Non-pigmented ciliary epithelial cell (primary cell): ENCODE measurements at places on chromosomes 11 and 22.
A peak's percentile ranks its signal among the peaks of the same experiment; 100 is the strongest.

- DNase-seq: no peak
Observed at GRCh38 chr11:126578021-126578420, 222.5 kb downstream of the ST3GAL4 start.

GRCh38 chr11:16015741-16016467, 340.4 kb downstream of the SOX6 start:
- no peak for DNase-seq

DNA sequence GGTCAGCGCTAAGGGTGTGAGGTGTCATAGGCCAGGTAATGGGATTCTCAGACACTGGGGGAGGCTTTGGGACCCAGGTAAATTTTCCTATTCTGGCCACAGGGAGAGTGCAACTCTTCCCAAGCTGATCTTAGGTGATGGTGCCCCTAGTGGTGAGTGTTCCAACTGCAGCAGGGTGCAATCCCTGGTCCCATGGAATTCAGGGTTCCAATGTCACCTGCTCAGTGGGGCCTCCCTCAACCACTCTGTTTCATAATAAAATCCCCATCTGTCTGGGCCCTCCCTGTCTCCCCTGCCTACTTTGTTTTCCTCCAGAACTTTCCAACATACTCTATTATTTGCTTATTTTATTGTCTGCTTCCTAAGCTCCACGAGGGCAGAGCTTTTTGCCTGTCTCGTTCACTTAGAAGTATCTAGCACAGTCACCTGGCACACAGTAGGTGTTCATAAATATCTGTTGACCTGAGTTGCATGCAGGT, 2.9 kb upstream of the SGSM1 start:
- DNase-seq: no peak

GRCh38 chr22:28019881-28020861, 101.1 kb upstream of the PITPNB start:
- no peak for DNase-seq

GRCh38 chr11:17805873-17806272, 71.3 kb downstream of the KCNC1 start:
- DNase-seq: no peak

DNA sequence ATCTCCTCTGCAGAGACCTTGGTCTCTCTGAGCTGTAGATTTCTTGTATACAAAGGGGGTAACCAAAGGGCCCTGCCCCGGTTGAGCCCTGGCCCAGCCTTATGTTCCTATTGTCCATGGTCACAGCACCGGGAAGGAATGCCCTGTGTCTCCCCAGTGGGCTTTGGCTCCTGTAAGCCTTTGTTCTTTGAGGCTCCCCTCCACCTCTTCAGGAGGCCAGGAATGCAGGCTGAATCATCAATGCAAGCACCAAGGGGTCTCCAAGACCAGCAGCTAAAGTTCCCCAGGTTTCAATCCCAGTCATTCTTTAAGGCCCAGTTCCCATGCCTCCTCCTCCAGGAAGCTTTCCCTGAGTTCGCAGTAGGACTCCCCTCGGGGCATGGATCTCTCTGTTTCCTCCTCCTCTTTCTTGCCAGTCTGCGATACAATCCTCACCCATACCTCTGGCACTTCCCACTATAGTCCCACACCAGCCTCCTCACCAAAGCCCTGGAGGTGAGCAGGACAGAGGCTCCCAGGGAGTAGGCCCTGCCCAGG, 29.2 kb upstream of the KLHL35 start:
- no peak for DNase-seq

- DNase-seq: no peak
Observed at GRCh38 chr11:125069796-125070195, 6.7 kb downstream of the SLC37A2 start.

DNA sequence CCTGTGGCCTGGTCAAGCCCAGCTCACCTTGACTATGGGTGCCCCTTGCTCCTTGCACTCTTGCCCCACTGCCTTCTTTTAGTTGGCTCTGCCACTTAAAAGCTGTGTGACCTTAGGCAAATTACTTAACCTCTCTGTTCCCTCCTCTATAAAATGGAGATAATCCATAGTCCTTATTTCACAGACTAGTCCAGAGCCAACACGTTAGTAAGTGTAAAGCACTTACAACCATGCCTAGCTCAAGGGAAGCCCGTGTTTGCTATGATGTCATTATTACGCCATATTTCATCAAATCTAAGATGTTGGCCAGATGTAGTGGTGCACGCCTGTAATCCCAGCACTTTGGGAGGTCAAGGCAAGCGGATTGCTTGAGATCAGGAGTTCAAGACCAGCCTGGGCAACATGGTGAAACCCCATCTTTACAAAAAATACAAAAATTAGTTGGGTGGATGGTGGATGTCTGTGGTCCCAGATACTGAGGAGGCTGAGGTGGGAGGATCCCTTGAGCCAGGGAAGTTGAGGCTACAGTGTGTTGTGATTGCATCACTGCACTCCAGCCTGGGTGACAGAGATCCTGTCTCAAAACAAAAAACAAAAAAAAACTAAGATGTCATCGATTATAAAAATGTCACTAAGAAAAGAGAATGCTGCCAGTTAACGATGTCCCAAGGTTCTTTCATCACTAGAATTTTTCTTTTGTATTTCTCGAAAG, 2.3 kb upstream of the CCDC88B start:
- DNase-seq: no peak

- no peak for DNase-seq
Observed at GRCh38 chr11:9069862-9070470, 21.4 kb downstream of the SCUBE2 start.

DNA sequence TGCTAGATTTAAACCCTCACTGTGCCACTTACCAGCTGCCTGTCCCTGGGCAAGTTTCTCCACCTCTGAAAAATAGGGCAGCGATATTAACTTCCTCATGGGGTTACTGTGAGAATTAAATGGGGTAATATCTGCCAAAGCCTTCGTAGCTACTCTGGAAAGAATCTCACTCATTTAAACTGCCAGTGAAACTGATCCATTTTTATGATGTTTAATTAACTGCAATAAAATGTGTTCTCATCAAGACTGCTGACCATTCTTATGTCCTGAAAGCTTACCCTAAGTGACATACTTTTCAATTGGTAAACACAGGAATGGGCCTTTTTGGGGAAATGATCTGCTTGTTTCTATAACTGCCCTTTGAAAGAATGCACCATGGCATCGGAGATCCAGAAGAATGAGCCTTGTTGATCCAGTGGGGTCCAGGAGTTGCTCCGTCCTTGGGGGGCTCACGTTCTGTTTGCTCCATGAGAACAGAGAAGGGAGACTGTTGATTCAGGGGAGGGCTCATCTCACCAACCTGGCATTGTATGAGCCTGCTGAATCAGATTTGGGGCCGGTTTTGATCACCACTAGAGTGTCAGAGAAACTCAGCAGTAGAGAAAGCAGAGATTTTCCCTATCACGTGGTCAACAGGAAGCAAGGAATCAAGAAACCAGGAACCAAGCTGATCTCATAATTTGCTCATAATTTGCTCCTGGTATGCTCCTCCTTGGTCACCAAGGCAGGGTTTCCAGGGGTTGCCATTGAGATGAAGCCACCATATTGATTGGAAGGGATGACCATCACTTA, 7.0 kb upstream of the CCDC86 start:
- DNase-seq: no peak

GRCh38 chr22:22375576-22376351, 131.2 kb downstream of the VPREB1 start:
- DNase-seq: no peak

- DNase-seq: no peak
Observed at GRCh38 chr11:60912223-60912850, 1.6 kb upstream of the TMEM109 start.

- DNase-seq: no peak
Observed at GRCh38 chr11:890794-891540, 19.6 kb downstream of the CHID1 start.

- no peak for DNase-seq
Observed at GRCh38 chr22:42856179-42856864, 751 bp downstream of the ARFGAP3 start.

GRCh38 chr11:97610000-97610399, 1220.2 kb downstream of the JRKL start:
- no peak for DNase-seq

DNA sequence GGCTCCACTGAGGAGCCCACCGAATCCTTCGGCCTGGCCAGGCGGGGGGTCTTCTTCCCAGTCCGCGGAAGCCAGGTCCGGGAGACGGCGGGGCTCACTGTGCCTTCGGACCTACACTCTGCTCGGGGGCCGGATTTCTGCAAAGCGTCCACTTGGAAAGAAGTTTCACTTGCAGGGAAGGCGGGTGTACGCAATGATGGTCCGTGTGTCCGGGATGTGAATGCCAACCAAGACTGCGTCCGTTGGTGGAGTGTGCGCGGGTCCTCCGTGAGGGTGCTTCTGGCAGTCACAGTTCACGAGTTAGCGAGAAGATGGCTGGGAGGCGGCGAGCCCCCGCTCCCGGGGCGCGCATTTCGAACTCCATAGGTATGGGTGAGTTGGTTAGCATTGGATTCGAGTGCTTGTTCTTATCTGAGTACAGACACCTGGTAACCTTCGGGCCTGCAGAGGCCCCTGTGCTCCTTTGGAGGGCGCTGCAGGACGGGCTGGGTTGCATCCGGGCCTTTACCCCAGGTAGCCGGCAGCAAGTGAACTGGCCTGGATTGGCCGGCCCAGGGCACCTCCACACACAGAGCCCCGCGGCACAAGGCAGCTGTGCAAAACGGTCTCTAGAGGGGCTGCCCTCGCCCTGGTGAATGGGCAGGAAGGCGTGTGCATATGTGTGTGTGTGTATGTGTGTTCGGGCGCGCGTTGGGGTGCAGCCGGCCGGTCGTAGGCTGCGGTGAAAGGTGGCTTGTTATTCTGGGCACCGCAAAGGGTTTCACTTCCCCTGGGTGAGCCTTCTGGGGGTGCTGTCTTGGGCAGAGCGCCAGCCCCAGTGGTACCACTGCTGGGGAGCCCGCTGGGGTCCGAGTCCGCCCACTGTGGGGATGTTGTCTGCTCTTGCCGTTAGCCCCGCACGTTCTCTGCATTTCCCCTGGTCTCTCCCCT, 13.3 kb upstream of the CYP2R1 start:
- DNase-seq: no peak

- DNase-seq: no peak
Observed at GRCh38 chr11:129643031-129643721, 172.5 kb upstream of the TMEM45B start.

GRCh38 chr11:15918212-15918611, 438.1 kb downstream of the SOX6 start:
- no peak for DNase-seq

DNA sequence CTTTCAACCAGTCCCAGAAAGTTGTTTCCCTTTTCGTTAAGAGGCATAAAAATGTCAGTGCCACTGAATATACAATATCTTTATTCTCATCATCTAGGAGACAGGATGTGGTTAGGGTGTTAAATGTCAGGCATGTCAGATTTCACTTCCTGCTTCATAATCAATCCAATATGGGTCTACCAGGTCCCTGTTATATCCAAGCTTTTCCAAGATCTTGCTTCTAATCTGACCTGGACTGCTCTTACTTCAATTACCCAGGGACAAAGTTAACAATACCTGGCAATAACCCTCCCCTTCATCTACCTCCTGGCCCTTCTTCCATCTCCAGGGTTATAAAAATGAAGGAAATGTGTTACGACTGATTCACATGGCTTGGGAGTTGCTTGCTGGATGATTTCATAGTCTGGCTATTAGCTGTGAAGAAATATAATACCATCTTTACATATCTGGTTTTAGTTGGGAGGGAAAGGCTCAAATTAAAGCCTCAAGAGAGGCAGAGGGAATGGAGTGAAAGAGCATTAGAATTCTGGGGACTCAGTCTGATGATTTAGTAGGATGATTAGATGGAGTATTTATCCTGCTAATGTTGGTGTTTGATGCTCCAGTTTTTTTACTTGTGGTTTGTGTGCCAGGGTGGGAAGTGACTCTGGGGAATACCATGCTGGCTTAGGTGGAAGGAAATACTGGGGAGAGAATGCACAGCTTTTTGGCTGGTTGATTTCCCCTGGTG, 534.3 kb downstream of the ETS1 start:
- no peak for DNase-seq

DNA sequence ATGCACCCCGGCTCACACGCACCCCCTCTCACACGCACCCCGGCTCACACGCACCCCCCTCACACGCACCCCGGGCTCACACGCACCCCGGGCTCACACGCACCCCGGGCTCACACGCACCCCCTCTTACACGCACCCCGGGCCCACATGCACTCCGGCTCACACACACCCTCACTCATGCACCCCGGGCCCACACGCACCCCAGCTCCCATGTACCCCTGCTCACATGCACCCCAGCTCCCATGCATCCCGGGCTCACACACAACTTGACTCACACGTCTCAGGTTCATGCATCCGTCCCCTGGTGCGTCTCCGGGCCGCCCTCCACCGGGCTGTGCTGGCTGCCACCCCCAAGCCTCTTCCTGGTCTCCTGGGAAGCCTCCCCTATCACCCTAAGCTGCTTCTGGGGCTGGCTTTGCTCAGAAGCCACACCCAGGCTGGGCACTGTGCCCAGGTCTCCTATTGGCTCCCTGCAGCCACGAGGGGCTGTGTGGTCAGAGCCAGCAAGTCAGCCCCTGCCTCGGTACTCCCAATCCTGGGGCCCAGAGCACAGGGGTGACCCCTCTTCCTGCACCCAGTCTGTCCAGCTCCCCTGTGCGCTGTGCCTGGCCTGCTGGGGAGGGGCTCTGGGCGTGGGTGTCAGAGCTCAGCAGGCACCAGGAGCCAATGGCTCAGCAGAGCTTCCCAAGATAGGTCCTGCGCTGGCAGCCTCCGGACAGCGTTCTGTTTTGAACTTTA, 16.9 kb downstream of the TSPAN4 start:
- DNase-seq: peak; percentile 59

- DNase-seq: peak; percentile 59
Observed at GRCh38 chr11:86116386-86116726, 47.5 kb upstream of the PICALM start.

DNA sequence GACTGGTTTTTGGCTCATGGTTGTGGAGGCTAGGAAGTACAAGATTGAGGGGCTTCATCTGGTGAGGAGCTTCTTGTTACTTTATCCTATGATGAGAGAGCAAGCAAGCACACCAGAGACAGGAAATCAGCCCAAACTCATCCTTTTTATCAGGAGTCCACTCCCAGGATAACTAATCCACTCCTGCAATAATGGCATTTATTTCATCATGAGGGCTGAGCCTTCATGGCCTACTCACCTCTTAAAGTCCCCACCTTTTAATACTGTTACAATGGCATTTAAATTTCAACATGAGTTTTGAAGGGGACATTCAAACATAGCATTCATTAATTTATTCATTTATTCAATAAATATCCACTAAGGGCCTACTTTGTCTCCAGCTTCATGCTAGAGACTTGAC, 60.9 kb downstream of the PARVA start:
- no peak for DNase-seq

GRCh38 chr11:44290208-44290607, 19.7 kb downstream of the ALX4 start:
- no peak for DNase-seq

DNA sequence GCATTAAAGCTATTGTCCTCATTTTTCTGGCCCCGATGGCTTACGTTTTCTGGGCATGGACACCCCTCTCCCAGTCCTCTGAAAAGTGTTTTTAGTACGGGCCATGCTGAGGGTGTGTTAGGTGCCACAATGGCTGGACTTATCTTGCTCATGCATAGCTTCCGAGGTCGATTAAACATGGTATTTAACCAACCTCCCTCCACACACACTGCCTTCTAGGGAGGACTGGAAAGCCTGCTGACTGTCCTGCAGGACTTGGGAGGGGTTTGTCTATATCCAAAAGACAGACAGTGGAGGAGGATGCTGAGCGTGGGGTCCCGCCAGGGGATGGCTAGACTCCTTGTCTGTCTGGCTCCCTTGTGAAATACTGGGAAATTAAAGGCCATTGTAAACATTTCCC, 95.3 kb downstream of the FBXO7 start:
- no peak for DNase-seq
